ENCODE measurements at places on chromosomes 1 and 21.
A peak's percentile ranks its signal among the peaks of the same experiment; 100 is the strongest.

DNA sequence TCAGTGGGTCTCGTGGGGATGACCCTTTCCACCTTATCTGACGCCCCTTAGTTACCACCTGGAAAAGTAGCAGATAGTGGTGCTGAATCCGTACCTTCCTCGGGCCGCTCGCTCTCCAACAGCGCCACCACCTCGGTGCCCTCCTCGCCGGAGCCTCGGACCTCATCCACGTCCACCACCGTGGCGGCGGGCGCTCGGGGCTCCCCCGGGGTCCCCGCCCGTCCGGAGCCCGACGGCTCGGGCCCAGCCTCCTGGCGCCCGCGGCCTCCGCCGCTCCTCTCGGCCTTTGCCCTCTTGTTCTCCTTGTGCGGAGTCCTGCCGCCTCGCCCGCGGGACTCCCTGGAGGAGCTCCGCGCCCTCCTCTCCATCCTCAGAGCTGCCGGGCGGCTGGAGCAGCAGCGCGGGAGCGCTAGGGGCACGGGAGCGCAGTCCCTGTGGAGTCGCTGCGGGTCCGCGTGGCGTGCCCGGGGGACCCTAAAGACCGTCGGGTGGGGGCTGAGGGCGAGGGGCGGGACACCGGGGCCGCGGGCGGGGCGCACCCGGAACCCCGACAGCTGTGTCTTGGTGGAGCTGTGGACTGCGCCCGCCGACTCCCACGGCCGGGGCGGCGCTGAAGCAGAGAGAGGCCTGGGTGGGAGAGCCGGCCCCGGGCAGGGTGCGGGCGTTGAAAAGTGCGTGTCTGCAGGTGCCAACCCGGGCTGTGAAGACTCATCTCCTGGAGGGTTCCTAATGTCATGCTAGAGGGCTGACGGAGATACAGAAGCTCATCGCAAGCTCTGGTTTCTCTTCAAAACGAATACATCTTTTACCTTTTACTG is at the start of gene NPHS2:
TSS of gene NPHS2 (minus strand) at position 452 of the 818 bp plus-strand sequence. CDS start at position 368, 84 bp downstream.
- no peak for DNase-seq

DNA sequence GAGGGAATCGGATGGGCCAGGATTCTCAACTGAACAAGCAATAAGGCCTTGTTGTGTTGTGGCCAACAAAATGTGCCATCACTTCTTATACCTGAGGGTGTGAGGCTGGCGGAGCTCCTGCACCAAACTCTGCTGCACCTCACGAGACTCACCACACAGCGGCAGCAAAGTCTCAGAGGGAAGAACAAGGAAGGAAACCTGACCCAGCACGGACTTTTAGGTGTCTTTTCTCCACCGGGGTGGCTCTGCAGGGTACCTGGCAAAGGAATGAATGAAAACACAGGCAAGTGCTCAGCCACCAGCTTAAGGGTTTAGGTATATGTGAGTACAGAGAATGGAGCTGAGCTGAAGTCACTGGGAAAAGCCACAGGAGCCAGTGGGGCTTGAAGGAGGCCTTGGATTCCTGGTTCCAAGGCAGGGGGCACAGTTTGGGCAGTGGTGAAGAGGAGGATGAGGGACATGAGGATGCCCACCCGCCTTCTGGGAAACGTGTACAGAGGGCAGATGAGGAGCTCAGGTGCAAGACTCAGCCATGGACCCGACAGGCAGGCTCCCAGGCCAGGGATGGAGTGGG is 31.1 kb upstream of the HSD3B1 start:
- no peak for DNase-seq

DNA sequence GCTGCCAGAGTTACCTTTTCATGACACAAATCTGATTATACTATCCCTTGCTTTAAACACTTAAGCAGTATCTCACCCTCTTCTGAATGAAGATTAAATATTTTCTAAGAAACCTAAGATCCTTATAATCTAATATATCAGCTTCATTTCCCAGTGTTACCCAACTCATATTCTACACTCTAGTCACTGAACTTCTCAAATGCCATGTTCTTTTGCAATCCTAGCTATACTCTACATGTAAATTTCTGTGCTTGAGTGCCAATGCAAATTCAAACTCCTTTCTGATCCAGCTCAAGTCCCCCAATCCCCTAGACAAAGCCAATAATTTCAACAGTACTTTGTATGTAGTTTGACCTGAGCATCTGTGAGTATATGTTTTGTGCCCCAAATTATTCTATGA is 293.9 kb downstream of the SDCCAG8 start:
- no peak for DNase-seq

GRCh38 chr1:6466023-6466422 is at the start of gene TNFRSF25:
TSS of gene TNFRSF25 (minus strand) at chr1:6466173. CDS start at chr1:6466107, 66 bp downstream.
- DNase-seq = peak; percentile 54

DNA sequence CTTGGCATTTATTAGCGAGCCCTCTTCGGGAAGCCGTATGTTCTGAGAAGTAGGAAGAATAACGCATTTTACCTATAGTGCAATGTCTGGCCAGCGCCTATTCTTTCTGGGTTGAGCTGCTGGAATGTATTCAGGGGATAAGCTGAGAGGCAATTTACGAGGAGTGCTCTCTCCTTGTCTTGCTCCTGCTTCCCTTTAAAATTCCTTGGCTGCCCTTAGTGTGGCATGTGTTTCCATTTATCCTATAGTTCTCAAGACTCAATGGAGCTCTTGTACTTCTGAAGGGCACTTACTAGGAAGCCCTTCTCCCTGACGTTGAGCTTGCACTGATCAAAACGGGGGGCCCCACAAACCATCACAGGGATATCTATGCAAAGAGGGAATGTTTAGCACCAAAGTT is 364.6 kb downstream of the DISC1 start:
- no peak for DNase-seq

DNA sequence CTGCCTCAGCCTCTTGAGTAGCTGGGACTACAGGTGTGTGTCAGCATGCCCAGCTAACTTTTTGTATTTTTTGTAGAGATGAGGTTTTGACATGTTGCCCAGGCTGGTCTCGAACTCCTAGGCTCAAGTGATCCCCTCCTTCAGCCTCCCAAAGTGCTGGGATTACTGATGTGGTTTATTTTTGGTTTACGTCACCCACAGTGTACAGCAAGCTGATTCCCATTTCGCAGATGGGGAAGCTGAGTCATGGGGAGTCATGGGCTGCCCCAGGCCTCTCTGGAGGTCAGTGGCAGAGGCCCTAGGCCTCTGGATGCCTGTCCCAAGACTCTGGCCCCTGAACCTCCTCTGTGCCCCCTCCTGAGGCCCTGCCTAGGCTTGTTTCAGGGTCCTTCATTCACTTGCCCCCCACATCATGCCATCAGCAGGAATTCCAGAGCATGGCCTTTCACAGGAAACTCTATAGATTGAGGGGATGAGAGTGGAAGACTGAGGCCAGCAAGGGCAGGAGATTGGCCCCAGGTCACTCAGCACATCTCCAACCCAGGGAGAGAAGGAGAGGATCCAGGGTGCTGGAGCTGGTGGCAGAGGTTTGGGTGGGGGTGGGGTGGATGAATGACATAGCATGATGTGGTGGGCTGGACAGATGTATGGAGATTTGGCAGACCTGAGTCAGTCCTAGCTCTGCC is 266.0 kb downstream of the PTPRU start:
- no peak for DNase-seq

DNA sequence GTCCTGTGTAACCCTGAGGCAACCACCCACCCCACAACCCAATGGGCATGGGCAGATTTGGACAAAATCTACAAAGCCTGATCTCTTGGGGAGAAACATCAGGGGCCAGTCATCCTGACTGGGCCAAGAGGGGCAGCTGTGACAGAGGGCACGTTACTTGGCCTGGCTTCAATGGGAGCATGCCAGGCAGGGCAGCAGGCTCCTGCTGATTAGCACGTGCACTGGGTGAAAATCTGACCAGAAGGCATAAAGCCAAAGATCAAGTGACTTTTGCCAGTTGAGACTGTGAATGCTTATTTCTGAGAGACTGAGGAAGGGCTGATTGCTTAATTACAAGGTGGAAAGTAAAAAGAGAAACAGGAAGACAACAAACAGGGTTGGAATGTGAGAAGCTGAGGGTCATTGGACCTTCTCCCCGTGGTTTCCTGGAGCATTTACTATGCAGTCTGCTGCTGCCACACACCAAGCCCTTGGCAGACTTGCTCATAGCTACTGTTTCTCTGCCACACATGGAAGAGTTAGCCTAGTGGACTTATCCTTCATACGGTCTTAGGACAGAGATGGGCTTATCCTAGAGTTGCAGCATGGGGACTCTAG is 39.8 kb upstream of the TNR start:
- no peak for DNase-seq

DNA sequence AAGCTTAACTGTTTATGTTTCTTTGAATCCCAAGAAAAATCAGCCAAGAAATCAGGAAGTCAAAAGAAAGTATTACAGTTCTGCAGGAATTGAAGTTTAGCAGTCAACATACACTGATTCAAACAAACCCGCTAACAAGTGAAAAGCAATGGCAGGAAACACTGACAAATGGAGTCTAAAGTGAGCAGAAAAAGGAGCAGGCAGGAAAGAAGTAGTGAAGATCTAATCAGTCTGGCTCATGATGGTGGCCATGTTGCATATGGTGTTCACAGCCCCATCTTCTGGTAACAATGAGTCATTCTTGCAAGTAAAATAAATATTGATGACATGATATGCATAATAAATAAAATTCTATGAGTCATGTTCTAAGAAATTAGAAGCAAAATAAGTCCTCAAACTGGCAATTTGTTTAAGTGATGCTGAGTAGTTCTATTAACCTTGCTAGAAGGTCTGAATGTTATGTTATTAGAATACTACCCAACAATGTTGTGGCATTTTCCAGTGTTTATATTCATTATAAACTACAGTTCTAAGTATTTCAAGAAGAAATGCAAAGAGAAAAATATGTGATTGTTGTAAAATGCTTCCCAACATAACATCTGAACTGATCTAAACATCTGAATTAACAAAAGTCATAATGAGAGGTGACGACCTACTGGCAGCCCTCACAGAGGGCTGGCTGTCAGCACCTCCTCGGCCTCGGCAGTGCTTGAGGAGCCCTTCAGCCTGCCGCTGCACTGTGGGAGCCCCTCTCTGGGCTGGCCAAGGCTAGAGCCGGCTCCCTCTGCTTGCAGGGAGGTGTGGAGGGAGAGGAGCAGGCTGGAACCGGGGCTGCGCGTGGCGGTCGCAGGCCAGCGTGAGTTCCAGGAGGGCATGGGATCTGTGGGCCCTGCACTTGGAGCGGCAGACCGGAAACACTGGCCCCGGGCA is 5.7 kb upstream of the ACBD6 start:
- DNase-seq = no peak

DNA sequence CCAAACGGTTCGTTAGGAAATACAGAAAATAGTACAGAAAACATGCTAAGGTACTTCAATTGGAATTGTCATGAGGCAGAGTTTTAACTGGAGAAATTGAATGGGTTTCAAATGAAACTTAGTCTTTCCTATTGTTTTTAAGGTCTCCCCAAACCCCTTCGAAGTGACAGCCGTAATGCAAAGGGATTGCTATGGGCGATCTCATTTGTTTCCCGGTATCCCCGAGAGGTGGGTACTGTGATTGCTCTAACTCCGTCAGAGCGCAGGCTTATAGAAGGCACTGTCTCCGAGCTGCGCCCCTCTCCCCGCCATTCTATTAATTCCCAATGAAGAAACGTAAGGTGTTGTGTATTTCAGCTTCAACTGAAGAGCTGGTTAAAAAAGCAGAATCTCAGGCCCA is 22.0 kb upstream of the RNF187 start:
- no peak for DNase-seq

- DNase-seq = no peak
These were observed 23.5 kb downstream of the RAP1A start for GRCh38 chr1:111643097-111643496.

Data from activated T-cell treated with anti-CD3 and anti-CD28 coated beads for 24 hours (primary cell).